ENCODE measurements at places on chromosomes 5 and 9.

- no peak for DNase-seq
- peaks cover 81% of the 10 kb centered on the region for H3K27me3 ChIP-seq
- no peak overlapping the region for H3K27ac ChIP-seq
- peaks cover 7% of the 10 kb centered on the region for H3K4me1 ChIP-seq
Observed at GRCh38 chr5:141877356-141878185, 639 bp downstream of the PCDH1 start.

- H3K36me3 ChIP-seq, result no peaks in the 10 kb centered on the region
- no peak overlapping the region for H3K27ac ChIP-seq
- no peaks in the 10 kb centered on the region for H3K27me3 ChIP-seq
Observed at GRCh38 chr5:111680737-111681413, 76.1 kb downstream of the NREP start.

DNA sequence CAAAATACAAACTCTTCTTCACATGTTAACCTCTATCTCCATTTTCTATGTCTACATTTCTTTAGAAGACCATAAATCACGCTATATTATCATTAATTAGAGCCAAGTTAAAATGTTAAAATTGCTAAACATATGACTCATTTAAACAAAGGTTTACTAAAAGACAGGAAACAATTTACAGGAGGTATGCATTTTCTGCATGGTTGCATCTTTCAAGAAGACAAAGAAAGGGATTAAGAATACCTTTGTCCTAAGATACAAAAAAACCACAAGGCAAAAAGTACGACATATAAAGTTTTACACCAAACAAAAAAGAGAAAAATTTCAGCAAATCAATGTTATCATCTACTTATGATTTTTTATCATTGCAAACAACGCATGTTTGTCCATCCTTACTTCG, 324.4 kb downstream of the PDE4D start:
- no peaks in the 10 kb centered on the region for H3K36me3 ChIP-seq
- no peaks in the 10 kb centered on the region for H3K4me1 ChIP-seq
- H3K27me3 ChIP-seq, result no peaks in the 10 kb centered on the region
- no peak for DNase-seq

DNA sequence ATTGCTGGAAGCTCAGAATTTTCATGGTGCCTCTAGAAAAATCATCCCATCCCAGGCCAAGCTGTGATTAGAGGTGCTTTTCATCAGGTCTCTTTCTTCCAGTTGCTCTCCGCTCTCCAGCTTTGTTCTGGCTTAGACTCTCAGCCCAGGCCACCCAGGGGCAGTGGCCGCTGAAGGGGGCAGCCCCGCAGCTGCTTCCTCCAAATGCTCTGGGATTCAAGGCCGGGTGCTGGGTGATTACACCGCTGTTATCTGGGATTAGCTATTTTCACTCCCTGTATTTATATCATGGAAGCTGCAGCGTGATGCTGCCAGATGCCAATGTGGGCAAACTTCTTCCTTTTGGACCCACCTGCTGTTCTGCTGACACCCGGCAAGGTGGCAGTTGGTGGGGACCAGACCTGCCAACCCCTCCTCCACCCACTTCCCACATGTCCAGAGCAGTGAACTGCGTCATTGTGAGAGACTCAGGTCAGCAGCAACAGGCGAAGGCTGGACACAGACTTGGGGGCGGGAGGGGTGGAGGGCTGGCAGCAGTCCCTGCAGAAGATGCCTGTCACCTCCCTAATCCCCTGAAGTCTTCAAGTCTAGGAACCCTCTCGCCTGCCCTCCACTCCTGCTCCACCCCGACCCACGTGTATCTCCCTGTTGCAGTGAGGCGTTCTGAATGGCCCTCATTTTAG, 33.9 kb upstream of the NKX2-5 start:
- peak overlapping the region; percentile 84 for H3K27ac ChIP-seq
- no peaks in the 10 kb centered on the region for H3K36me3 ChIP-seq
- DNase-seq, result no peak
- H3K4me1 ChIP-seq, result peaks cover 41% of the 10 kb centered on the region
- H3K27me3 ChIP-seq, result no peaks in the 10 kb centered on the region
- no peak overlapping the region for H3K4me3 ChIP-seq

GRCh38 chr9:127970401-127971313, 10.1 kb downstream of the EEIG1 start:
- H3K27me3 ChIP-seq, result no peaks in the 10 kb centered on the region
- DNase-seq, result no peak
- H3K4me3 ChIP-seq, result no peak overlapping the region
- peaks cover 65% of the 10 kb centered on the region for H3K4me1 ChIP-seq
- H3K36me3 ChIP-seq, result no peaks in the 10 kb centered on the region
- no peak overlapping the region for H3K27ac ChIP-seq

- no peaks in the 10 kb centered on the region for H3K27me3 ChIP-seq
- H3K4me1 ChIP-seq, result peaks cover 8% of the 10 kb centered on the region
- no peak overlapping the region for H3K4me3 ChIP-seq
- no peaks in the 10 kb centered on the region for H3K36me3 ChIP-seq
- no peak overlapping the region for H3K27ac ChIP-seq
Observed at GRCh38 chr9:96574455-96574854, 45.2 kb downstream of the CDC14B start.

DNA sequence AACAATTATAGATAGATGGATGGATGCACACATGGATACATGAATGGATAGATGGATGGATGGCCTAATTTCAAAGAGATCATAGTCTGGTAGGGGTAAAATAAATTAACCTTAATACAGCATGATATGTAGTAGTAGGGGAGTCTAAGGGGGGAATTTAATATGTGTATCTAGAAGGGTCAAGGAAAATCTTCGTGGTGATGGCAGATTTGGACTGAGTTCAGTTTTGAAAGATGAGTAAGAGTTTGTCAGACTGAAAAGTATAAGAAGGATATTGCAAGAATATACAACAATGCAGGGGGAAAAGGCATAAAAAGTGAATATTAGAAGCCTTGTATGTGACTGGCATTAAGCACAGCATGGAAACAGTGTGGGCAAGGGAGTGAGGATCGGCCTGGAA, 98.7 kb downstream of the ZNF462 start:
- peaks cover 14% of the 10 kb centered on the region for H3K36me3 ChIP-seq
- peaks cover 15% of the 10 kb centered on the region for H3K4me1 ChIP-seq
- no peak for DNase-seq
- H3K4me3 ChIP-seq, result no peak overlapping the region

GRCh38 chr5:72508241-72509170, 1.3 kb upstream of the ZNF366 start:
- no peaks in the 10 kb centered on the region for H3K36me3 ChIP-seq
- DNase-seq, result no peak
- no peaks in the 10 kb centered on the region for H3K27me3 ChIP-seq
- peaks cover 5% of the 10 kb centered on the region for H3K4me1 ChIP-seq

DNA sequence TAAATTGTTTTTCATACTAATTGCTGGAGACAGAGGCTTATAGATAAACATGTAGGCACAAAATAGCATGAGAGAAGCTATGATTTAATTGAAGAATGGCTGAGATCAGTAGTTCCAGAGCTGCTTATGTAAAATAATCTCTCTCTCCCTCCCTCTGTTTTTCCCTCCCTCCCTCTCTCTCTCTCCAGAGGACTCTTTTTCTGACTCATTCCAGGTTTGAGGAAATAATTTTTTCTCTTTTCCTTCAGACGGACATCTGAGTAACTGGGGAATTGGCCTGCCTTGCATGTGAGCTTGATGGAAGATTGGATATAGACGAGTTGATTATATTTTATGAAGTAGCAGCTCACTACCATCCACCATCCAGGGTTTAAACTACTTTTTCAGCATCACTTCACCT, 35.5 kb downstream of the KCTD16 start:
- no peak overlapping the region for H3K4me3 ChIP-seq
- no peak overlapping the region for H3K27ac ChIP-seq
- H3K4me1 ChIP-seq, result no peaks in the 10 kb centered on the region
- no peaks in the 10 kb centered on the region for H3K36me3 ChIP-seq
- no peak for DNase-seq
- peaks cover 60% of the 10 kb centered on the region for H3K27me3 ChIP-seq

GRCh38 chr9:74718709-74719108, 169.0 kb downstream of the TRPM6 start:
- H3K4me1 ChIP-seq, result no peaks in the 10 kb centered on the region
- H3K27ac ChIP-seq, result no peak overlapping the region
- H3K4me3 ChIP-seq, result no peak overlapping the region
- no peaks in the 10 kb centered on the region for H3K27me3 ChIP-seq
- DNase-seq, result no peak
- H3K36me3 ChIP-seq, result no peaks in the 10 kb centered on the region

DNA sequence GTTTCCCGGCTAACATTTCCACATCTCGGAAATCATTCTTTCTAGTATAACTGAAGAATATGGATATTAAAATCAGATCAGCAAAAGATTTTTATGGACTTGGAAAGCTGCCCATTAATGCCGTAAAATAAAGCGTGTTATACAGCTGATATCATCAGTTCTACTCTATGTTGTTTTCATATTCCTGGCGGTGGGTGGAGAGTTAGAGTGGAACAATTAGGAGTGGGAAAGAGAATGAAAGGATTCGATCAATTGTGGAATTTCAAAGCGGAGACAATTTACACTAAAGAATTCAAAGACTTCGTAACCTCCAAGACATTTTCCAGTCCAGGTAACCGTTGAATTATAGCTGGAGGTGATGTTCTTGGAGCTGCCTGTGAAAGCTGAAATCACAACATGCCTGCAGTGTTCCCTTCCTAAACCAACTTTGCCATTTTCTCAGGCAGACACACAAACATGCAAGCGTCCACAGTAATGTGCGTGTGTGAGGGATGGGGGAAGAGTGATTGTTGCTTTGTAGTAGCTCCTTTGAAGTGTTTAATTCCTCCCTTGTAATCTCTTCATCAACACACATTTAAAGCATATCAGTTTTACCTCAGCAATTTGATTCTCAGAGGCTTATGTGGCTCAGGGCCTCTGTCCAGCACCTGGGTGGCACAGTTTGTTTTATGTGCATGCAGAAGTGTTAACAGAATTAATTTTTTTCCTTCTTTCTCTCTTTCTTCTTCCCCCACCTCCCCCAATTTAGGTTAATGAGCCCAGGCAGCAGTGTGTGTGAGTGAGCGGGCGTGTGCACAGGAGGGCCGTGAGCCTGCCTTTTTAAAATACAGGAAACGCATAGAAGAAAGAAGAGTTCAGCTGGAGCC, 544.1 kb downstream of the RAB3C start:
- H3K4me1 ChIP-seq, result peaks cover 59% of the 10 kb centered on the region
- DNase-seq, result peak; percentile 30
- no peaks in the 10 kb centered on the region for H3K36me3 ChIP-seq
- H3K27ac ChIP-seq, result peak overlapping the region; percentile 100
- no peaks in the 10 kb centered on the region for H3K27me3 ChIP-seq

DNA sequence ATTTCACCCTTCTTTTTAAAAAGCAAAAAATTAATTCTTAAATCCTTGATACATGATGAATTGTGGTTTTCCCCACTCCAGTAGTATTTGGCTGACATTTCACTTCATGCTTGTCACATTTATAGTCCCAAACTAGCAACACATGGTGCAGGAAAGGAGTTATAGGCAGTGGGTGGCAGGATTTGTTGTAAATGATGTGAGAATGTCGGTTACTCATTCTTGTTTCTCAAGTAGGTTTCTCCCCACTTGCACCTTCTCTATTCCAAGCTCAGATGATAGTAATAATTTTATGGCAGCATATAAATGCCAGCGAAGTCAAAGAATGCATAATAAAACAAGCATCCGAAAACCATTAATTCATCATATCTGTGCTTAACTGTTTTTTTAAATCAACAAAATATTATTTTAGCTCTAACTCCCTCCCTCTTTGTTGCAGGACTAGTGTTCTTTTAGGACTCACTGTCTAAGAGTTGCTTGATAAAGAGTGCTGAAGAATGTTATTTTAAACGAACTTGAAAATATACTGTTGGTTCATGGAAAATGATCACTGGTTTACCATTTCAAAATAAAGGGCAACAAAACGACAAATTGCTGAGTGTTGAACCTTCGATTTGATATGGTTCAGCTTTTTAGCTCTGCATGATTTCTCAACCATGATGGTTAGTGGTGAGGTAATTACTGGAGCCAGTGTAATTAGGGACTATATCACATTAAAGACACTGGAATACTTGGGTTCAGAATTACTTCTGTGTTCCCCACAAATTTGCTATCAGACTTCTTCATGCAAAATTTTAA, 88.1 kb upstream of the ADAMTSL1 start:
- H3K27ac ChIP-seq, result no peak overlapping the region
- no peaks in the 10 kb centered on the region for H3K27me3 ChIP-seq
- DNase-seq, result no peak
- peaks cover 3% of the 10 kb centered on the region for H3K4me1 ChIP-seq

- no peaks in the 10 kb centered on the region for H3K27me3 ChIP-seq
- H3K27ac ChIP-seq, result no peak overlapping the region
- peaks cover 16% of the 10 kb centered on the region for H3K4me1 ChIP-seq
Observed at GRCh38 chr9:70159630-70160029, 99.1 kb upstream of the SMC5 start.

- H3K27ac ChIP-seq, result no peak overlapping the region
- no peaks in the 10 kb centered on the region for H3K36me3 ChIP-seq
- peaks cover 21% of the 10 kb centered on the region for H3K4me1 ChIP-seq
Observed at GRCh38 chr5:43192558-43193180, 644 bp downstream of the NIM1K start.

DNA sequence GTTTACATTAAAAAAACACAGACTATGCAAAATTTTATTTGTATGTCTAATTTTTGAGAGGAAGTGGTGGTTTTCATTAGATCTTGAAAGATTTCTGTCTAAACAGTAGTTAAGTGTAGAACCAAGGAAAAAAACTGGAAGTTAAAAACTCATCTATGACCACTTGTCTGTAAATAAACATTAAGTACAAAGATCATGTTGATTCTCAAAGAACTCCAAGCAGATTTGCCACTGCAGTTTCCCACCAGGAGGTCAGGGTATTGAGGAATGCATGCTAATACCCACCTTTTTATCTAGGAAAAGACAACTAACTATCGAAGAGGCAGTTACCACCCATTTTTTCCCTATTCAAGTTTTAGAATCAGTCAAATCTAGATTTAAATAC, 1.9 kb downstream of the STOM start:
- peaks cover 11% of the 10 kb centered on the region for H3K4me1 ChIP-seq
- peak overlapping the region; percentile 9 for H3K27ac ChIP-seq
- DNase-seq, result no peak
- H3K36me3 ChIP-seq, result no peaks in the 10 kb centered on the region
- H3K27me3 ChIP-seq, result no peaks in the 10 kb centered on the region
- no peak overlapping the region for H3K4me3 ChIP-seq

DNA sequence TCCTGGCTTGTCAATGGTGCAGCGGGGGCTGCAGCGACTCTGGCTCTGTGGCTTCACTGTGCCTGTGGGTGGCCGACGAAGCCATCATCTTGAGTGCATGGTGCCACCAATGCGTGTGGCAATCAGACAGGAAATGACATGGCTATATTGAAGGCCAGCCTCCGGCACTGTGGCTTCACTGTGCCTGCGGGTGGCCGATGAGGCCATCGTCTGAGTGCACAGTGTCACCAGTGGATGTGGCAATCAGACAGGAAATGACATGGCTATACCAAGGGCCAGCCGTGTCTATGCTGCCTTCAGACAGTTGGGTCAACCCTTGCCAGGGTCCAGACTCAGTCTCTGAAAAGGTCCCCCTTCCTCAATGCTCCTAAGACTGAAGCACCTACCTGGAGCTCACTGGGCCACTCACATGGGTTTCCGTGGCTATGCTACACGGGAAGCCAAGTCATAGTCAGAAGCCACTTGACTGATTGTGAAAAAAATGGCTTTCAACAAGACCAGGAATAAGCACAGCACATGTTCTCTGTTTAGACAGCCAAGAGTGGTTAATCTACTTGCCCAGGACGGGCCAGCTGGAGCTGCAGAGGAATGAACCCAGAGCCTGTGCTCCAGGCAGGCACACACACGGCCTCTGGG, 67.5 kb upstream of the S1PR3 start:
- H3K4me1 ChIP-seq, result no peaks in the 10 kb centered on the region
- DNase-seq, result no peak
- H3K36me3 ChIP-seq, result no peaks in the 10 kb centered on the region
- no peaks in the 10 kb centered on the region for H3K27me3 ChIP-seq
- no peak overlapping the region for H3K27ac ChIP-seq

GRCh38 chr9:96497117-96497399, 47.1 kb downstream of the HABP4 start:
- no peaks in the 10 kb centered on the region for H3K27me3 ChIP-seq
- H3K4me3 ChIP-seq, result no peak overlapping the region
- no peak overlapping the region for H3K27ac ChIP-seq
- H3K4me1 ChIP-seq, result peaks cover 52% of the 10 kb centered on the region
